ENCODE measurements at places on chromosomes 12 and 14.

GRCh38 chr12:111213561-111213960 is 155.3 kb downstream of the PHETA1 start:
- no peak for DNase-seq

DNA sequence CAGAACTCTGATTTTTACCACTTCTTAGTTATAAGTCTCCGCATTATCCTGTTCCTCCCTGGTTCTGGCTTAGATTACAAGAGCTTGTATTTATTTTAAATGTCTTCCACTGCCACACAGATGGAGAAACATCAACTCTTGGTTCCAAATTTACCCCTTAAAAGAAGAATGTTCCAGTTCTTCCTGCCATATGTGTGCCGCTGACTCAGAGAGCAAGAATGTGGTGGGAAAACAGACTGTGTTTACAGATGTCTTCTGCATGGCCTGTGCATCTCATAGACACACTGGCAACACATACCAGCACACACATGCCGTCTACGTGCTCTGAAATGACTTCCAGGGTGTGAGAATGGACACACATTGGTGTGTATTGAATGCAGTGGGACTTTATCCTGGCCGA is 383.0 kb downstream of the LRIG3 start:
- no peak for DNase-seq

DNA sequence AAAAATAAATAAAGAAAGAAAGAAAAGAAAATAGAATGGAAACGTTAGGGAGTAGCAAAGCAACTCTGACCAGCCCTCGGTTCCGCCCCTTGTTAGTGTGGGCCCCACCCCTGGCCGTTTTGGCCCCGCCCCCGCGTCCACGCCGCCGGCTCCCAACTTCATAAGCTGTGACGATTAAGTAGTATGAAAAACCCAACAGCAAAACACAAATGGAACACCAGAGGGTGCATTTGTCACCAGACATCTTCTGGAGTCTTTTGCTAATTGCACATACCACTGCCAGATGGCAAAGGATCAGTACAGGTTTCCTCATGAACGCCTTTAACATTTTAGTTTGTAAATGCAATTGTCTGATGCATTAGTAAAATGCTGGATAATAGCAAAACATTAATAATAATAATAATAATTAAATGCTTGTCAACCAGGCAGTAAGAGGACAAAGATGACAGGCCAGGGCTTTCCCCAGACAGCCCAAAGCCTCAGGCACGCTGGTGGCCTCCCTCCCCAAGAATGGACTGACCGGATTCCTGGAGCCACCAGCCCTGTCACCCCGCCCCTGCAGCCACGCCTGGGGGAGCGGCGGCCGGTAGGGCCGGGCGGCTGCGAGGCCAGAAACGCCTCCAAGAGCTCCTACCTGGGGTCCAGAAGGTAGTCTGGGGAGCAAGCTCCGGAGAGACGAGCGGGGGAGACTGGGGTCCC is 23.6 kb downstream of the HSP90AA1 start:
- peak; percentile 37 for DNase-seq

DNA sequence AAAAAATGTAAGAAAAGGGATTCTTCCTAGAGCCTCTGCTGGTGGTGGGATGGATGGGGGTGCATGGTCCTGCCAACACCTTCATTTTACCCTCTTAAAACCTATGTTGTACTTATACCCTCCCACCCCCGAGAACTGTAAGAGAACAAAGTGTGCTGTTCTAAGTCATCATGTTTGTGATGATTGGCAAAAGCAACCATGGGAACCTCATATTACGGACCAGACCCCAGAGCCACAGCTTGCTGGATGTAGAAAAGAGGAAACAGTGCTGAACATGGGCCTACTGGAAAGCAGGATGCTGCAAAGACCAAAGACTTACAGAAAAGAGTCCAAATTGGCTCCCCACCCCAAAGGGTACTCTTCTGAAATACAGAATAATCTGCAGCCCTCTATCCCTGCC is 311.2 kb downstream of the DUSP6 start:
- no peak for DNase-seq

GRCh38 chr12:26195641-26196420 is 458 bp downstream of the SSPN start:
- no peak for DNase-seq

GRCh38 chr12:6432991-6433390 is 11.8 kb upstream of the CD27 start:
- no peak for DNase-seq
